ENCODE measurements at places on chromosomes 4 and X. TPM values are rescaled to one million over a fixed set of nuclear protein-coding genes. Genes with fewer than 3 reads are reported as not detected.

DNA sequence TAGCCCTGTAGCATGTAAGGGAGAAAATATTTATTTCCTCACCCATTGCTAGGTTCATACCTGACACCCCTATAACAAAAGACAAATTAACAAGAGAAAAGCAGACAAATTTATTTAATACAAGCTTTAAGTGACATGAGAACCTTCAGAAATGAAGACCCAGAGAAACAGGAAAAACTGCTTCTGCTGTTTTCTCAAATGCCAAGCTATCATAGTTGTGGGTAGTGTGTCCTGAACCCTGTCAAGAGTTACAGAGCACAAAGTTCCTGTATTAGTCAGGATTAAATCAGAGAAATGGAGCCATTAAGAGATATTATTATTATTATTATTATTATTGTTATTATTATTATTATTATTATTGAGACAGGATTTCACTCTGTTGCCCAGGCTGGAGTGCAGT, 17.5 kb downstream of the CCDC160 start:
- no peak for DNase-seq

DNA sequence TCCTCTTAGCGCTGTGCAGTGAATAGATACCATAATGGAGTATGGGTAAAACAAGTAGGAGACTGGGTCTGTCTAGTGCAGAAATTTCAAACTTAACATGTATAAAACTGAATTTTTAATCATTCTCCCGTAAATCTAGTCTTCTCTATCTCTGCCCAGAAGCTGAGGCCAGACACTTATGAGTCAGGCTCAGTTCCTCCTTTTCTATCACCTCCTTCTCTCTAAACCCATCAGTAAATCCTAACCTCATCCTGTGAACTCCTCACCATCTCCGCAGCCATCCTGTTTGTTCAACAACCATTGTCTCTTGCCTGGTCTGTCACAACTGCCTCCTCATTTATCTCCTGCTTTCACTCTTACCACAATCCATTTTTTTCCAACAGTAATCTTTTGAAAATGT, 19.8 kb upstream of the SGMS2 start:
- DNase-seq, result no peak

DNA sequence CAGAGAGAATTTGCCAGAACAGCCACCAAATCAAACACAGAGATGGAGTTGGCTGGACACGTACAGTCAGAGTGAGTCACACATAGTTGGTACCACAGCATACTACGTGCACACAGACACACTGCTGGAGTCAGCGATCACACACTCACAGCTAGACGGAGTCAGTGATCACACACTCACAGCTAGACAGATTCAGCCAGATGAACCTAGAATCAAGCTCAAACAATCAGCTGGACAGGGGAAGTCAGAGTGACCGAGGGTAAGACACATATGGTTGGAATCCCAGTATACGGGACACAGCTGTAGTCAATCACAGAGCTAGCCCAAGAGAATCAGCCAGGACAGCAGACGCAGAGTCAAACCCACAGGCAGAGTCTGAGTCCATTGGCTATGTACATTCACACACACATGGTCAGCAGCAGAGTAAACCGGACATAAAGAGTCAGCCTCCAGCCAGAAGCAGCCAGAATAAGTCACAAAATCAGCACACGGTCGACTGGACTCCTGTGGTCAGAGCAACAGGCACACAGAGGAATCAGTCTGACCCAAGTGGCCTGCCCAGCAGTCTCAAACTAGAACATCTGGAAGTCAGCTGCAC, 4.6 kb downstream of the SLC38A5 start:
- no peak for DNase-seq

- peak; percentile 64 for DNase-seq
Observed at GRCh38 chrX:154396973-154397887, 947 bp upstream of the RPL10 start.

Gene BCORL1
- total RNA-seq, result 34.0 TPM

GRCh38 chr4:182258441-182259000, 15.3 kb downstream of the TENM3 start:
- no peak for DNase-seq

Gene MTNR1A
- total RNA-seq, result not detected

GRCh38 chrX:41045960-41046567, 39.2 kb upstream of the USP9X start:
- DNase-seq, result no peak

GRCh38 chrX:152817078-152817764, 13.3 kb downstream of the CETN2 start:
- DNase-seq, result peak; percentile 22

GRCh38 chr4:48979914-48980579, 6.0 kb upstream of the CWH43 start:
- no peak for DNase-seq

Gene CD38
- 0.15 TPM for total RNA-seq

Gene AREG
- not detected for total RNA-seq
